ENCODE measurements at places on chromosomes 2 and 18.

DNA sequence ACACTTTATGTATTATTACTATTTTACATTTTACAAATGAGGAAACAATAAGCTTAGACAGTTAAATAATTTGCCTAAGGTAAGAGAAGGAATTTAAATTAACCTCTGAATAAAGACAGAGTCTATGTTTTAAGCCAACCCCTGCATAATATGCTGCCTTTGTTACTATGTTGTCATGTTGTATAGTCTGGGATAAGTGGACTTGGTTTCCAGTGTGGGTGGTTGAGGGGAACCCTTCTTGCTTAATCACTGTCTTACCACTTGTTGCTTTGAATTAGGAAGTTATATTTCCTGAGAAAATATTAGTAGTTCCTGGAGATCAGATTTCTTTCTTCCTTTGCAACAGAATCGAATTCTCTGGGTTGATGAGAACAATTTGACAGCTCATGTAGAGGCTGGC lies 52.6 kb downstream of the AGPS start:
- no peak for DNase-seq

GRCh38 chr18:55405893-55406406 lies 182.0 kb downstream of the TCF4 start:
- no peak for DNase-seq

DNA sequence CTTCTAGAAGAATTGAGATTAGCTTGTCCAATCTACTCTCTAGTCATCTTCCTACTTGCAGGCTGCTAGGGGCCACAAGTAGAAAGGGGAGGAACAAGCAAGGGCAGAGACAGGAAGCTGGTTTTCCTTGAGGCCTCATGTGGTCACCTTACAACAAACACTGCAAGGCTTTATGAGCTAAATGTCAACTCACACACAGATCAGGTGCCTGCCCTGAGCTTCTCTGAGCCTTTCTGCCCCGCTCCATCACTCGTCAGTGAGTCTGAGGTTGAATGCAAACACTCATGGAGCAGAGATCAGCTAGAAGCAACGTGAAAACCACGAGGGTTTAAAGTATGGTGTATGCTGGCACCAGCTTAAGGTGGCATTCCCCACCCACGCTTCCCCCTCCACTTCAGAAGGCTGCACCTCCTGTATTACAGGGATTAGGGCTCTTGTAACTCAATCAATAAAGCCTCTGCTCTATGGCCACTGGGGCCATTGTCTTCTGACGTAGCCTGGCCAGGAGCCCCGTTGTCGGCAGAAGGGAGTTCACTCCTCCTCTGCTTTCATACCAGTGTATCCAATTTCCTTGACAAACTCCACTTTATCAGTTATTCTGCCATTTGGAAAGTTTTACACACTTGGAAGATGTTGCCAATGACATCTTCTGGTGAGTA lies 5.4 kb upstream of the CRYGC start:
- DNase-seq, result no peak

- no peak for DNase-seq
Observed at GRCh38 chr2:212213191-212213590, 325.4 kb downstream of the ERBB4 start.

- DNase-seq, result no peak
Observed at GRCh38 chr18:45441110-45441847, 174.0 kb upstream of the SLC14A2 start.

DNA sequence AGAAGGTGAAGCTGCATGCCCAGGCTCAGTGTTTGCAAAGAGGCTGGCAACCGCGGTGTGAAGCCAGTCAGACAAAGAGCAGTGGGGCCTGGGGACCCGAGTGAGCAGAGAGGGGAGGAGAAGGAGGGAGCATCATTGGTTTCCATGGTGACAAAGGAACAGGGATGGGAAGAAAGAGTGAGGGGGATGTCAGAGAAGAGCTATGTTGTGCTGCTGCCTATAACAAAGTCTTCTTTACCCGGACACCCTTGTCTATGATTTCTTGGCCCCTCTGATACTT lies 14.5 kb downstream of the TMEM247 start:
- no peak for DNase-seq
